ENCODE measurements at places on chromosomes 12 and 14.
A peak's percentile ranks its signal among the peaks of the same experiment; 100 is the strongest.

DNA sequence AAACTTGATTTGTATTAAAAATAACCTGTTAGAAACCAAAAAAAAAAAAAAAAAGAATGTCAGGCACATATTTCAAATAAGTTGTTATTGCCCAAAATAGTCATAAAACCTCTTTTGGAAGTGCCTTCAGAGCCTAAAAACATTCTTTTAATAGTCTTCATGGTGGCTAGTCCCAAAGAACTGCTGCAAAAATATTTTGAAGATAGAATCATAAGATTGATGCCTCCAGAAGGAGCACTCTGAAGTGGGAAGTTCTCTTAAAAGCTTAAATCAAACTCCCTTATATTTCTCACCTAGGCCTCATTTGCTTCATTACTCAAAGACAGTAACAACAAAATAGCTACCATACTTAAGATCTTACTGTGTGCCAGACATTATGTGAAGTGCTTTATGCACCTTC lies 27.2 kb upstream of the NT5DC3 start:
- no peak for DNase-seq

- no peak for DNase-seq
These were observed 1054.7 kb downstream of the GALC start for GRCh38 chr14:86938320-86938719.

DNA sequence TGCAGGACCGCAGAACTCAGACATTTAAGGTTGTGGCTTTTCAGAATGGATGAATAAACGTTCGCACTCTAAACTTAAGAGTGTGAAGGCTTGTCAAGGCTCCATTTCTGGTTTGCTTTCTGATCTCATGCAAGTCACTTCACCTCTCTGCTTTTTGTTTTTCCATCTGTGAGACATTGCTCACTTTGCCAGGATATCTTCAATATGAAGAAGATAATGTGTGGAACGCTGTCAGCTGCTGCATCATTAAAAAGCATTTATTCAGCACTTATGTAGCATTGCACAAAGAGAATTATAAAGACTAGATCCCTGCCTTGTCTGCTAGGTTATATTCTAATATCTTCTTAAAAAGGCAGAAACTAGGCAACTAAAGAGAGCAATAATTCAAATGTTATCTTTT lies 172.2 kb downstream of the CACNA1C start:
- no peak for DNase-seq

- DNase-seq: no peak
These were observed 9.2 kb downstream of the CABP1 start for GRCh38 chr12:120649442-120650232.

DNA sequence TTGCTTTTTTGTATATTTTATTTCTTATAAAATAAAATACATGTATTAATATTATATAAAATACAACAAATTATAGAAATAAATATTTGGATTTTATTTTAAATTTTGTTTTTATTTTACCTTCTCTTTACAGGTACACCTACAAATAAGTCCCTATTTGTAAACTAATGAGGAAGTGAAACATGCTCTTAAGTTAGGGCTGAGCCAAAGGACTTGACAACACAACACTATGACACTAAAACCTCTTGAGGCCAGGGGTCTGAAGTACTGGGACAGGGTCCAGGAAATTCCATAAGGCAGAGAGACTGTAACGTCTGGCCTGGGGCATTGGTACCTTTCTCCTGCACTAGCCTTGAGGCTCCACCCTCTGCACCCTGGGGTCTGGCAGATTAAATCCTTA lies 293.2 kb downstream of the FOXN3 start:
- no peak for DNase-seq

DNA sequence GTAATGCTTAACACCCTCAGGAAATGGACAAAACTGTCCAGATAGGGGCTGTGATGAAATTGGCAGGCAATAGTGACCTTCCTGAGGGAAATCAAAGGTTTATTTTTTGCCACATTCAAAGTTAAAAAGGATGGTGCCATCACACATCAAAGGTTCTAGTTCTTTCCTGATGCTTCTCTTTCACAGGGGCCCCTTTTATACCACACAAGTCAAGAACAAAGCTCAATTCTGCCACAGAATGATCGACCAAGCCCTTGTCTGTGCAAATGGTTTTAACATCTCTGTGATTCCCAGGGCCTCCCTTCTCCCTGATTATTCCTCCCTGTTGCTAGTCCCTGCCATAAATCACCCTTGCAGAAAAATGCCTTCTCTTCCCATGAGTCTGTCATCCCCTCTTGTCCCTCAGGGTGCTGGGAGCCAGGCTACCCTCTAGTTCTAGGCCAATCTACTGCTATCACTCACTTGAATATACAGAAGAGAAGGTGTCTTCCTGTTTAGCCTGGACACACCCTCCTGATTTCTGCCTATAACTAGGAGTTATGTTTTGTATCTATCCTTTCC lies 22.7 kb downstream of the SMCO2 start:
- DNase-seq: no peak

GRCh38 chr12:24480766-24481449 lies 468.0 kb downstream of the BCAT1 start:
- no peak for DNase-seq

DNA sequence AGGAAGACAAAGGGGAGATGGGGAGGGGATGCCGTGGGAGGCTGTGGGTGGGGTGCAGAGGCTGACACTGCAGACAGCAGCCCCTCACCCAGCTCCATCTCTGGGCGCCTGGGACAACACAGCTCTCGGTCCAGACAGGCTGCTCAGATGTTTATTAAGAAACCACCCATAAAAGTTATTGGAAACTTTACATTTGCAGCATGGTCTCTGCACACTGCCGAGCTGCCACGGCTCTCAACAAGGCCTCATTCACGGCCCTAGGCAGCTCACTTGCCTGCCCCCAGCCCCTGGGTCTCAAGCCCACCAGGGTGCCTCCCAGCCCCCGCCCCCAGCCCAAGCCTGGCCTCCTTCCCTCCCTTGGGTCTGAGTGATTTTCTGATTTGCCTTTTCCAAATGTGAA lies 21.0 kb upstream of the COL2A1 start:
- no peak for DNase-seq

- peak; percentile 68 for DNase-seq
These were observed 19.2 kb upstream of the MAP1LC3B2 start for GRCh38 chr12:116539905-116540482.

- DNase-seq: peak; percentile 49
These were observed 95.5 kb upstream of the ETV6 start for GRCh38 chr12:11553871-11554533.

DNA sequence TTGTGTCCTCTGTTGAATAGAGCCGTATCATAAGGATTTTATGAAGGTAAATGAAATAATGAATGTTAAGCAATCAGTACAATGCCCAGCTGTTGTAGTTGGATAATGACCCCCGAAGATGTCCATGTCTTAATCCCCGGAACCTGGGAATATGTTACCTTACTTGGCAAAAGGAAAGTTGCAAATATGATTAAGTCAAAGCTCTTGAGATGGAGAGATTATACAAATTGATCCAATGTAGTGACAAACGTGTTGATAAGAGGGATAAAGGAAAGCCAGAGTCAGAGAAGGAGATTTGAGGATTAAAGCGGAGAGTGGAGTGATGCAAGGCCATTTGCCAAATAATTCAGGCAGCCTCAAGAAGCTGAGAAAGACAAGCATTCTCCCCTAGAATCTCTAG lies 19.2 kb upstream of the MGAT4C start:
- no peak for DNase-seq

DNA sequence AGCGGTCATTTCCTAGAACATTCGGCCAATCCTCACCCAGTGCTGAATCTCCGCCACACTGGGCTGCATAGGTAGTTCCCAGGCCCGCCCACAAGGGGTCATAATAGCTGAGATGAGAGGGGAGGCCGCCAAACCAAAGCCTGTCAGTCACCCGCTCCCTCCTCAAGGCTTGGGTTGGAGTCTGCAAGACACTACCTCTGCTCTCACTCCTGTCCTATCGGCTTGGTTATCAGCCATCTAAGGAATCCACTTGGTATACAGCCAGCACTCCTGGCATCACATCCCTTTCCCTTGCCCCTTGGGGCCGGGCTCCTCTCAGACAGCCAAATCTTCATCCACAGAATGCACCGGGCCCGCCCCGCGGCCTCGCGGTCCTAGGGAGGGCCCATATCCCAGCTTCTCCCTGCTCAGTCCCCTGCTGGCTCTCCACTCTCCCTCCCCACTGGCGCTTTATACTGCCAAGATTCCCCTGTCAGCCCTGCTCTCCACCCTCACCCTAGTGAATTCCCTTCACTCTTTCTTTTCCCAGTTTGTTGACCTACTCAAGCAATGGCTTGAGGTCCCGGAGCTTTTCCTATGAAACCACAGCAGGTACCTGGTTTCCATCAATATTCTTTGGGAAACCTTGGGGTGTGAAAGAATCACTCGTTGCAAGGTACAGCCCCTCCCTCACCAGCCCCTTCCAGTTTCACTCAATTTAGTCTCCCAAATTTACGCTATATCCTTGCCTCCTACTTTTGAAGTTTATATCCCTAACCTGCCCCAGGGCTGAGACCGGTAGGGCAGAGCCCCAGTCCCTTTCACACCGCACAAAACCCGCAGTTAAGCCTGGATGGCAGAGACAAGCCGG lies 1.4 kb downstream of the IFFO1 start:
- DNase-seq: no peak

- DNase-seq: peak; percentile 31
These were observed 17.6 kb upstream of the RNASE3 start for GRCh38 chr14:20873370-20874177.

GRCh38 chr14:81132468-81132867 lies 88.3 kb downstream of the GTF2A1 start:
- no peak for DNase-seq

- DNase-seq: no peak
These were observed 7.2 kb upstream of the MYL6B start for GRCh38 chr12:56145217-56145616.

- DNase-seq: peak; percentile 73
These were observed 81.0 kb downstream of the ETV6 start for GRCh38 chr12:11730299-11731041.

GRCh38 chr12:98343002-98343567 lies 172.3 kb upstream of the TMPO start:
- DNase-seq: no peak

- DNase-seq: peak; percentile 25
These were observed 53.4 kb downstream of the PLCZ1 start for GRCh38 chr12:18684430-18684829.

DNA sequence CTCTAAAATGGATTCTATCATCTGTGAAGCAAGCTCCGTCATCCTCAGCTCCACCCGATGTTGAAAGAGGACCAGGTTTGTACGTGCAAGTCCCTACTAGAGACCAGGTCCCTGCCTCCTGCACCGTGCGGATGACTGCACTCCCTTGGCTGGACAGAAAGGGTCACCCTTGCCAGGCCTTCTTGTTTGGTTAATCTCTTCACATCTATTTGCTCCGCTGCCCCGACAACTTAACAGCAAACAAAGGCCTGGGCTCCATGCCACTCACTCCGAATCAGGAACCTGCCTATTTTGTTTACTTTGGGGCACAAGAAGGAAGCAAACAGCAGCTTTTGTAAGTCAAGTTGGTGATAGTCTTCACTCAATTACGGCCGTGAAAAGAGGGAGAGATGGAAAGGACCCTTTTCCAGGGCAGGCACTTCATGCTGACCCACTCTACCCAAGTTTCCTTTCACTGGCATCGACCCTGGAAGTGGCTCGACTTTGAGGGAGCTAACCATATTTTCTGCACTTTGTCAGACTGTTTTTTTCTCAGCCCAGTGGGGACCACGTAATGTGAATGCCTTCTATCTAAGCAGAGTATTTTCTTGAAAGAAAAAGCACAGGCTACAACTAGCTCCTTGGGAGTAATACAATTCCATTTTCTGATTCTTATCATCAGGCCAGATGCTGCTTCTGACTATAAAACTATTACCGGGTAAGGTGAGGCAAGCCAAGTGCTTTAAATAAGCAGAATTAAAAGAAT lies 202.6 kb downstream of the FOXN3 start:
- peak; percentile 7 for DNase-seq

- DNase-seq: peak; percentile 79
These were observed 48.6 kb upstream of the RHOJ start for GRCh38 chr14:63155511-63156185.

GRCh38 chr14:102370305-102370809 lies 7.6 kb downstream of the TECPR2 start:
- DNase-seq: peak; percentile 14

DNA sequence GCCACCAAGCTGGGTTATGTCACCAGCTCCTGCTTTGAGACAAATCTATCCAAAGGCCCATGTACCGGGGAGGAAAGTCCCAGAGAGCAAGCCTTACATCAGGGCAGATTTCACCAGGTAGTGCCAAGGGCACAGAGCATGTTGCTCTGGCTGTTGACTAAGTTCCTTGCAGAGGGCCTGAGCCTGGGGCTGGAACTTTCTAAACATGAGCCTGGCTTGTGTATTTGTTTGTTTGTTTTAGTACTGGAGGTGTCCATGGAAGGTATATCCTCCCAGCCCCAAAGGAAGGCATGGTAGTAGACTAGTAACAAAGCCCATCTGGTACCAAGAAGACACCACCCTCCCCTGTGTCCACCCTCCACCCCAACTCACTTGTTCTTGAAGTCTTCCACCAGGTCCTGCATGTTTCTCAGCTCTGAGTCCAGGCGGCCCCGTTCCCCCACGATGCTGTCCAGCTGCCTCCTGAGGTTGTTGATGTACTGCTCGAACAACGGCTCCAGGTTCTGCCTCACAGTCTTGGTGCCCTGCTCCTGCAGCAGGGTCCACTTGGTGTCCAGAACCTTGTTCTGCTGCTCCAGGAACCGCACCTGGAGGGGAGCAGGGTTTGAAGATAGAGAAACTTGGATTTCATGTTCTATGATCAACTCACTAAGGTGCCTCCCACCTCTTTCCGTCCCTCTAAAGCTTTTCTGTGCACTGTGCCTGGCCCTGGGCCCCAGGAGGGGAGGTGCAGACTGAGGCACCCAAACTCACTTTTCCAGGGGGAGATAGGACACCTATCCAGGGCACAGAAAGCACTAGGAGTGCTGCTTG lies 1.4 kb downstream of the KRT5 start:
- peak; percentile 36 for DNase-seq

GRCh38 chr12:71870416-71870815 lies 30.9 kb downstream of the TBC1D15 start:
- DNase-seq: no peak

DNA sequence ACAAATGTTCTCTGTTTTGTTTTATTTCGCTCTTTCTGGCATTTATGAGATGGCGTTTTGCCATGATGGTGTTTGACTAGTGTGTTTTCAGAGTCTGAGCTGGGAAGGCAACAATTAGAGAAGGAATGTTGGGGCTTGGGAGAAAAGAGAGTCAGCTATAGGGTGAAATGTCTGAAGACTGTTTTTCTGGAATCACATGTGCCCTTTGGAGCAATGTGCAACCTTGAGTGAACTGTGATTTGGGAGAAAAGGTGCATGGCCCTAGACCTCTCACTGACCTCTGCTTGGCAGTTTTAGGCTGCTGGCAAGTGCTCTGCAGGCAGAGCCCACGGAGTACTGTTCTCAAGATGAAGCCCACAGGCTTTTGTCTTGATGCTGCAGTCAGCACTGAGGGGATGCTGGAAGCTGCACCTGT lies 379.9 kb upstream of the PDE3A start:
- DNase-seq: no peak

DNA sequence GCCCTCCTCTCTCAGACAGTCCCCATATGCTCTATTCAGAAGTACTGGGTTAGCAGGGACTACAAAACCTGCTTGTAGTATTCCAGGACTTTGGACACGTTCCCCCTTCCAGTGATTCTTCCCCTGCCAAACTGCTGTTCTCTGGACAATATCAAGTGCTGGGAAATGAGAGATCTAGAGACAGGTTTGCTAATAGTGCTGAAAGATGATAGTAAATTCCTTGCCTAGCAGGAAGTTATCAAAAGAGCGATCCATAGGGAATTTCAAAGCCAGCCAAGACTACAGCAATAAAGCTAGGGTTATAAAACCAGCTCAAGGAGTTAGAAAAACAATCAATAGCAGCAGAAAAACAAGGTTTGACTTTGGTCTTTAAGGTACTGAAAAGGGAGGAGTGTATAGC lies 15.2 kb downstream of the SLC7A8 start:
- no peak for DNase-seq
